A172 (cell line): ENCODE measurements at places on chromosomes 6 and 20.

DNA sequence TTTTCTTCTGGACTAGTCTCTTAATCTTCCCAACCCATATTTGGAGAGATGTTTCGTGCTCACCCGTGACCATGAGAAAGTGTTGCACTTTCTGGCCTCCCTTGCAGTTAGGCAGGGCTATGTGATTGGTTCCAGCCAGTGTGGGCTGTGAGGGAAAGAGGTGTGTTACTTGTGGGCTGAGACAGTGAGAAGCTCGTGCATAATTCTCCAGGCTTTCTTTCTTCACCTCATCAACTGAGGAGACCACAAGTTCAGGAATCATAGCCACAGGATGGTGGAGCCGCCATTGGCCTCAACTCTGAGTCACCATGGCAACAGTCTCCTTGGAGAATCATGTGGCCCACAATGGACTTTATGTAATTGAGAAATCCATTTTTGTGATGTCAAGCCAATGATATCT lies 57.5 kb upstream of the FUCA2 start:
- DNase-seq, result no peak

GRCh38 chr20:41137614-41138474 lies 501 bp downstream of the PLCG1 start:
- DNase-seq, result peak; percentile 61

DNA sequence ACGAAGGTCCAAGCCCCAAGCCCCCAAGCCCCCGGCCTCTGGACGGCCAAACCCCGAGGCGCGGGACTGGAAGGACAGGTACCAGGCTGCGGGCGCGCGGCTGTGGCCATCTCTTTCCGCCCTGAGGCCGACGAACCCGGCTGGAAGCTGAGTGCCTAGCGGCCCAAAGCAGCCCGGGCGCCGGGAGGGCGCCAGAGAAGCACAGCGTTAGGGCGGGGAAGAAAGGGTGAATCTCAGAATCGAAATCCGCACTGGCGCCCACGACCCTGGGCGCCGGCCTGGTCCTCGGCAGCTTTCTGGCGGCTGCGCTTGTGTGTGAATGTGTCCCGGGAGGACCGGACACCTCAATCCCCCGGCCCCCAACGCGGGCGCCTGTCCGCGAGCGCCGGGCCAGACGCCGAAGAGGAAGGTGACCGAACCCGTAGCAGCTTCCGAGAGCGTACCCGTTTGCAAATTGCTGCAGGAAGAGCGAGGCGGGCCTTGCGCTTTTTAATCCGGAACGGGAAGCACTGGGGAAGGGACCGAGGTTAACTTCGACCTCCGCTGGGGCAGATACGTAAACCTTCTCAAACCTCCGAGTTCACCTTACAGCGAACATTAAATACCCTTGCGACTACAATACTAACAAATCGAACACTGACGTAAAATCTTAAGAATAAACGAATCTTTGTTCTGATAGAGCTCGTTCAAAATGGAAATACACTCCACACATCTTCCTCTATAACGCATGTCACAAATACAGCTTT lies 2.9 kb downstream of the NRN1 start:
- DNase-seq, result no peak

DNA sequence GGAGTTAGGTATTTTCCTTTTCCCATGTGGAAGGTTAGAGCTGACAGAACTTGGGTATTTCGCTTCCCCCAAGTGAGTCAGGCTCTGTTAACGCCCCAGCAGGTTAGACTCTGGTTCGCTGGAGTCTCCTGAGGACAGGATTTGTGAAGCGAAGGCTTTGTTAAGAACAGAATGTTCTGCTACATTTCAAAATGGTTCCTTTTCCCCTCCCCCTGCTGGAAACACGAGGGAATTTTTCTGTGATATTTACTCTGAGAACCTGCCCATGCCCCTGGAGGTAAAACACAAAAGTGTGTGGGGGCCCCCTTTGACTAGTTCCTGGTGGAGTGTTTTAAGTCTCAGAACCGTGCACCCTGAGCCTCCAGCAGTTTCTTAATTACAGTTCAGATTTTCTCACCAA lies 731.4 kb upstream of the CITED2 start:
- peak; percentile 16 for DNase-seq

DNA sequence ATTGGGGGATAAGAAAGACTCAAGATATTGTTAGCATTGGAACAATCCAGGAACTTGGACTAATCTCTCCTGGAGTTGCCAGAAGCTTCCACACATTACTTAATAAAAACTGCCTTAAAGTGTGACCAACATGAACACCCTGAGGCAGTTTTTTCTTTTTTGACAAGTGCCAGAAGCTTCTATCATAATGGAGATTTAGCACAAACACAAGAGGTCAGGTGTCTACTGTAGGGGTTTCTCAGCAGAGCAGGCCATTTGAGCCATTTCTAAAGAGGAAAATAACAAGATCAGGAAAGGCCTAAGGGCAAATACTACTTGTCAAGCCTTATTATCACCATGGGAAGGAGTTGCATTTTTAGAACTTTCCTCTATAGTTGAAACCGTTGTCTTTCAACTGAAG lies 361.5 kb downstream of the EPM2A start:
- DNase-seq, result no peak
